A549 (cell line): ENCODE measurements at places on chromosomes 3 and 15.

DNA sequence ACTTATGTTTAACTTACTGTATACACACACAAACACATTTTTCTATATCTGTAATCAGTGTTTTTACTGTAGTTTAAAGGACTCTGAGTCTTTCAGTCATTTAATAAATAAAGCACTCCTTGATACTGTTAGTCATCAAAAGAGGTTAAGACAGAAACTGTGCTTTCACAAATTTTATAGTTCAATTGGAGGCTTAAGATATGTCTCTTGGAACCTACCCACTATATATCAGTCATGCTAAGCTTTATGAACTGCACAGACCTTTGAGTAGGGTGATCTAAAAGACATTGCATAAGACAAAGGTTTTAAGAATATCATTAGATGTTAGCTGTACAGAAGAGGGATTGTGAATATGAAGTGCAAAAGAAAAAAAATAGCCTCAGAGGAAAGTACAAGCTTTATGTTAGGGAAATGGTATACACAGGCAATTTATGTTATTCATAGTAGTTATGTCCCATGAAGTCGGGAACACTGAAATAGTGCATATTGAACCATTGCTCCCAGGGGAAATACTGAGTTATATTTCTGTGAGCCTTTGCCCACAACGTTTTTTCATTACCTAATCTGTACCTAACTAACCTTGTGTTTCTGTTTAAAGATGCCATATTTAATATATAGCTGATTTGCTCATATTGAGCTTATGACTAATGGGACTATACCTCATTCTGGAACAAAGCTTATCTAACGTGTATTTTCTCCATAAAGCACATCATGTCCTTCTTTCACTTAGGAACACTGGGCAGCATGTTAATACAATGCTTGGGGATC lies 19.7 kb downstream of the CHMP2B start:
- DNase-seq, result no peak

DNA sequence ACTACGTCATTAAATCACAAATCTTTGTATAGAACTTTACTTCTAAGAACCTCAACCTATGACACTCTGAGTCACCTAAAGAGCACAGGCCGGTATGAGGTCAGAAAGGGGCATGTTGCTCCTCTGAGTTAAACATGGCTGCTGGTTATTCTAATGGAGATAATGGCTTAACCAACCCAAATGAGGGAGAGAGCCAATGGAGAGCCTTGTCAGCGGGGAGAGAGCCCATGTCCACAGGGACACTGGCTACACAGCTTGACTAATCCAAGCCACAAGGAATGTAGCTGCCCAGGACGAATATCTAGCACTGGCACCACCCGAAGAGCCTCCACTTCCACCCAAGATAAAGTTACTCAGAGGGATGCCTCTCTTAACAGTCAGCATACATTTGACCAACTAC lies 77.0 kb upstream of the STAC start:
- no peak for DNase-seq

GRCh38 chr3:18580268-18580667 lies 155.1 kb upstream of the SATB1 start:
- no peak for DNase-seq

DNA sequence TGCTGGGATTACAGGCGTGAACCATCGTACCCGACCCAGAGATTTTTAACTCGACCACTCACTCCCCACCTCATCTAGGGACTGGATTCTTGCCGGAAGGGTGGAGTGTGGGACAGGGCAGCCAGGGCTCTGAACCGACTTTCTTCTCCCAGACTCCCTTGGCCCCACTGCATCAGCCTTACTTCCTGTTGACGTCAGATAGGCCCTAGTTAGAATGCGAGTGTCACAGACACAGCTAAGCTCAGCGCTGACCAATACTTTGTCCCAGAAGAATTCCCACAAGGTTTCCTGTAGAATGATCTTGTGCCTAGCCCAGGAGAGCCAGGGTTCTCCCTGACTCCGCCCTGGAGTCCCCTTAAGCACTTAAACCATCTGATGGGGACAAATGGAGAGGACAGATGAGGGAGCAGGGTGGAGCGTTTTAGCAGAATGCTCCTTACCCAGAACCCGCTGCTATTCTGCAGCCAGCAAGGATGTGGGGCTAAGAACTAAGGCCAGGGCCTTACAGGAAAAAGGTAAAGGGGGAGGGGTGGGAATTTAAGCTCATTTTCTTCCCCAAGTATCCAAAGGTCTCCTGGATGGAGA lies 5.8 kb upstream of the TUSC2 start:
- DNase-seq, result no peak

DNA sequence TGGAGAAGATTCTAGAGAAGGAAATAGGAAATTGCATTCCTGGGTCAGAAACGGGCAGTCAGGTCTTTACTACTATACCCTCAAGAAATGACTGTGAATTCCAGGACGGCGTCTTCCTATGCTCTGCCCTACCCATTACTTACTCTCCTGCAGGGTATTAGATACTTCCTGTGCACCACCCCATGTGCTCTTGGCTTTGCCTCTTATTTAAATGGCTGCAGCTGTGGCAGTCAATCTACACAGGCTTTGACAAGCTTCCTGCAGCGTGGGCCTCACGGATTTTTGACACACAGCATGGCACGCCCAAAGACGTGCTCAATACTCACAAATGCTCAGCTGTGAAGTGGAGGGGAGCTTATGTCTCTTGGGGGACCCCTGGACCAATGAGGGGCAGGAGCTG lies 206.1 kb downstream of the SV2B start:
- no peak for DNase-seq

GRCh38 chr3:69020857-69021256 lies 7.4 kb upstream of the EOGT start:
- DNase-seq, result no peak

DNA sequence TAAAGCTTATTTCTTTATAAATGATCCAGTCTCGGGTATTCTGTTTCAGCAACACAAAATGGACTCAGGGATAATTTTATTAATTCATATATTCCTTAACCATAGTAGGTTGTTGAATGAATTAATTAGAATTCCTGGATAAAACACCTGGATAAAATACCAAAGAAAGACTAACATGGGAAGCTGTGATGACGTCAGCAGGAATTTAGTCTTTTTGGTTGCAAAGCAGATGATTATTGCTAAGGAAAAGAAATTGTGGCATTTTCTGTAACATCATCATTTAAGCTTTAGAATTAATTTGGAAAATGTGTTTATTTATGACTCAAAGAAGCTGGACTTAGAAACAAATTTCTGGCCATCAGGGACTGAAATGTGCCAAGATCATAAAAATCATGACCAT lies 228.3 kb upstream of the ZBTB20 start:
- DNase-seq, result no peak

DNA sequence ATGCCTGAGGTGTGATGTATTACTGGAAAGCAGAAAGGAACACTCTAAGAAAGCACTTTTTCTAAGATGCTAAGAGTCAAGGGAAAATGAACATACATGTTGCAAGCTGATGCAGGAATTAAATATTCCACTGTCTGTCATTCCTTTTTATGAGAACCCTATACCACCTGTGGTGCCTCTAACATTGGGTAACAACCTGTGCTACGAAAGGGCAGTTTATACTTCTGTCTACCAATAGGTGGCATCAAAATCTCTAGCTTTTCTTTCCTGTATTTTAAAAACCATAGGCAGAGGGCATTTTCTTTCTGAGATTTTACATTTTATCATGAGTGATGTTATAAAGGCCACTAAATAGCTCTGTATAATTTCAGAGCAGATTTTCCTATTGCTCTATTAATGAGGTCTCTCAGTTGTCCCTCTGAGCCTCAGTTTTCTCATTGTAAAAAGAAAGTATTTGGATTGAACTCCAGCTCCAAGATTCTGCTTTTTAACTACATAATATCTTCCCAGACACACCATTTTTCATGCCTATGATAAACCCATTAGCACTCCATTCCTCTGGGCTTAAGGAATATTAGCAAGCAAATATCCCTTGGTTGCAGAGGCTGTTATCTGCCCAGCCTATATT lies 3.5 kb upstream of the CPNE4 start:
- DNase-seq, result peak; percentile 10

GRCh38 chr15:98151096-98151495 lies 190.6 kb downstream of the ARRDC4 start:
- DNase-seq, result no peak

DNA sequence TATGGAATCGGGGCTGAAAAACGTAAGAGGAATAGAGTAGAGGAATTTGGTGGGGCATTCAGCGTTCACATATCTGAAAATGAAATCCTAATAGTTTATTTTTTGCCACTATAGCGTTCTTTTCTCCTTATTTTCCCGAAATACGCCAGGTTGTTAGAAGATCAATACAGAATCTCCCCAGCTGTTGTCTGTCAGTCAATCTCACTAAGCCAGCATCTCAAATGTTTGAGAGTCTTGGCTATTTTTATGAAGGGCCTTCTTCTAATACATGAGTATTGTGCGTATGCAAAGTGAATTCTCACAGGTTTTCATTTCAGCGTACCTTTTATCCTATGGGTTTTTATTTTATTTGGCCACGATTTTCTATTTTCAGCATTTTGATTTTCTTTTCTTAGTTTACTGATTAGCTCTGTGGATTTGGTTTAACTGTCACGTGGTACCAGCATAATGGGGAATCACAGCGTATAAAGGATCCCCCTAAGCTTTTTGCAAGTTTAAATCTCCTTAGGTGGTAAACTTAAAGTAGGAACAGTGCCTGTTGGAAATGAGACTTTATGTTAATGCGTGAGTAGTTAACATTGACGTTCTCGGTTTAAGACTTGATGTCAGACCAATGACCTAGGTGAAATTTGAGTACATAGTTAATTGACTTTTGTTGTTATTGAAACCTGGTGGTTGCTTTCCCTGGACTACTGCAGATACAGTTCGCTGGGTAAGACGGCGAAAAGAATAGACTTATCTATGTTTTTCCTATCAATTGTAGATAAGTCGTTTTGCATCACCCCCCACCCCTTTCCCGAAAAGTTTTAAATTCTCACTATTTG lies 1.3 kb downstream of the FXR1 start:
- no peak for DNase-seq

DNA sequence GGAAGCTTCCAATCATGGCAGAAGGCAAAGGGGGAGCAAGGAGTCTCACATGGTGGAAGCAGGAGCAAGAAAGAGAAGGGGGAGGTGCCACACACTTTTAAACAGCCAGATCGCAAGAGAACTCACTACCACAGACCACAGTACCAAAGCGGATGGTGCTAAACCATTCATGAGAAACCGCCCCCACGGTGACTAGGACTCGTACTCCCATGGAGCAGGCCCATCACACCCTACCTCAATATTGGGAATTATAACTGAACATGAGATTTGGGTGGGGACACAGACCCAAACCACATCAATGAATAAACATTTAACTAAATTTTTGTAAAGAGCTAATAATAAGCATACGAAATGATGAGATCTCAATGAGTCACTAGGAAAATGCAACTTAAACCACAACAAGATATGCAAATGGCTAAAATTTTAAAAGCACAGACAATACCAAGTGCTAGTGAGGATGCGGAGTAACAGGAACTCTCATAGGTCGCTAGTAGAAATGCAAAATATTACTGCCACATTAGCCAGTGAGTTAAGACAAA lies 10.0 kb downstream of the MRPS25 start:
- no peak for DNase-seq

- no peak for DNase-seq
Measured at GRCh38 chr3:152323834-152324233, 55.1 kb downstream of the MBNL1 start.

DNA sequence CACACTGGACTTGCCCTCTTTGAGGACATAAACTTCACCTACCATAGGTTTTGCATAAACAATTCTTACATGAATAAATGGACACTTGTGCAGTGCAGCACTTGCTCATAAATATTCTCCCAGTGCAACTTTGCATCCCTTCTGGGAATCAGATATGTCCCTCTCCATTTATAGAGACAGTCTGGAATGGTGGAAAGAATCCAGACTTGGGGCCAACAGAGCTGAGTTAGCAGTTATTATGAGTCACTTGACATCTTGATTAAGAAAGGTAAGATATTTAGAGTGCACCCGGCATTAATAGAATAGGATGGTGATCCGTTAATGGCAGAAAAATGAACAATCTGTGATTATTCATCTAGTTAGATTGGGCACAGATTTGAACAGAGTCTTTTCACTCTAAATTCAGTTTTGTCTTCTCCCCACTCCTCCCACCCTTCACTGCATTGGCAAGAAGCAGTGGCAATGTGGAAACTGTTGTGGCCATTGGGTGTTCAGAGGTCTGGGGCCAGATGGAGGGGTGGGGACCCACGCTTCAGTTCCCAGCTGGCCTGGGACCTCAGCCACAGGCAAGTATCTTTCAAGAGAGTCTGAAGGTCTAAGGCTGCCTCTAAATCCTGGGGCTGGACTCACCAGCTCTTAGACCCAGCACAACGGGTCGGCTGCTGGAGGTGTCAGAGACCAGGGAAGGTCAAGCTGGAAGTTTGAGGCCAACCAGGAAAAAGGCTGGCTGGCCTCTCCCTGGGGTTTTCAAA lies 58.9 kb upstream of the KY start:
- DNase-seq, result no peak

DNA sequence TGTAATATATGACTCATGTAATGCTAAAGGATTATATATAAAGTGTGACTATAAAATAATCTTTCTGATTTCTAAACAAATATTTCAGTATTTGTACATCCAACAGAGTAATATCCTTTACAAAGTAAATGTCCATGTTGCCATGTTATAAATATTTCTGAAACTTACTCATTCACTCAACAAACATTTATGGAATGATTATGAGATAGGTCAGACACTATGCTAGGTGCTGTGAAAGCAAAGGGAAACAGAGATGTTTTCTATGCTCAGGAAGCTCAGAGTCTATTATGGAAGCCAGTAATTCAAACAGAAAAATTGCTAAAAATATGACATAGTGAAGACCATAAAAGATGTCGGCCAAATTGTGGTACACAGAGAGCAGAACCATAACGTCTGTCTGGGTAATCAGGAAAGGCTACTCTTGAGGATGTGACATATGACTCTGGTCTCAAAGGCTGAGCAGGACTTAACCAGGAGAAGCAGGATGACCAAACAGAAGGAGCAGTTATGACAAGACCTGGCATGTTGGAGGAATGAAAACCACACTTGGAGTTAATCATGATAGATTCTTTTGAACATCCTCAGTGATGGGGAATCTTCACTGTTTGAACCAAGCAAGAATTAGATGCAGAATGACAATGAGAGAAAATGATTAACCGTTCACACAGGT lies 39.0 kb upstream of the MYO5C start:
- no peak for DNase-seq

GRCh38 chr3:194482196-194482593 lies 4.6 kb downstream of the ATP13A3 start:
- DNase-seq, result no peak

DNA sequence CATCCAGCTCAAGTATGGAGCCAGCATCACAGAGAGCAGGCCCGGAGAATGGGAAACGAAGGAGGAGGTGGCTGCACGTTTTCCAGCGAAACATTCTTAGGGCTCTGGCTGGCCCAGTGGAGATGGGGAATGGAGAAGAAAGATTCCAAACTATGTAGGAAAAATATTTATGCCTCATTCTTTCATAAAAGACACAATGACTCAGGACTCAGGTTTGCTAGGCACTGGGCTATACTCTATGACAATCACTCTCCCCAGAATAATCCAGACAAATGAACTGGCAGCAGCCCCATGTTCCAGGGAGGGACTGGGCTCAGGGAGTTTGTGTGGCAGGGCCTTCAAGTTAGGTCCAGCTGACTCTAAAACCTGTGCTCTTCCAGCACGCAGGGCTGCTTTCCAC lies 110.8 kb upstream of the RAD18 start:
- DNase-seq, result no peak

- peak; percentile 62 for DNase-seq
Measured at GRCh38 chr3:149273096-149273751, 51.6 kb upstream of the CP start.

- no peak for DNase-seq
Measured at GRCh38 chr15:89806559-89807550, 7.8 kb downstream of the ANPEP start.

GRCh38 chr3:14633819-14634424 lies 17.6 kb upstream of the CCDC174 start:
- peak; percentile 66 for DNase-seq

GRCh38 chr3:167450675-167451074 lies 23.2 kb downstream of the SERPINI2 start:
- DNase-seq, result no peak
